NCI-H2029 (cell line): ENCODE measurements at places on chromosomes 13 and 19.

DNA sequence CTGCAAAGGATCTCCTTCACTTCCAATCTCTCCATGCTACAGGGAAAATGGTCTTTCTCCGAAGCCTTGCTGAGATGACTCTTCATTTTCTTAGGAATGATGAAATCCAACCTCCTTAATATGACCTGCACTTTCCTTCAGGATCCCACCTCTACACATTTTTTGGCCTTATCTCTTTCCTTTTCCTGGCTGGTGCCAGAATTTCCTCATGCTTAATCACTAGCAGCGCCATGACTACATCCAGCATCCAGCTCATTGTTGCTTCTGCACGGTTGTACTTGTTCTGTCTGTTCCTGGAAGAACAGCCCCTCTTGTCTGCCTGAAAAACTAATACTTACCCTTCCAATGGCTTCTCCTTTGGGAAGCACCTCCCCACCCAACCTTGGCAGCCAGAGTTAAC, 68.4 kb downstream of the TEX26 start:
- no peak for DNase-seq

DNA sequence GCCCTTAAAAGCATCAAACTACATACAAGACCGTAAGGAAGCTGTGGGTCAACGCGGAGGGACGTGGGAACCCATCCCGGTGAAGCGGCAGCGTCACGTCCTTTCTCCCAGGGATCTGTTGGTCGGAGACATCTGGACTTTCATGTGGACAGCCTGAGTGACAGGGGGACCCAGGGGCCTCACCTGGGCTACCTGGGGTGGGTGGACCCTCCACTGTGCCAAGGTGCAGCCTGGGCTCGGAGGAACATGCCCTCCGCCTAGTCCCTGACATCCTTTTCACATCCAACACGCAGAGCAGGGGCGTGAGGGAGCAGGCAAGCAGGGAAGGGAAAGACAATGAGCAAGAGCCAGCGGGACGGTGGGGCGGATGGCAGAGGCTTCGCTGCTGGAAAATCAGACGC, 13.8 kb upstream of the GARIN5A start:
- DNase-seq: no peak

DNA sequence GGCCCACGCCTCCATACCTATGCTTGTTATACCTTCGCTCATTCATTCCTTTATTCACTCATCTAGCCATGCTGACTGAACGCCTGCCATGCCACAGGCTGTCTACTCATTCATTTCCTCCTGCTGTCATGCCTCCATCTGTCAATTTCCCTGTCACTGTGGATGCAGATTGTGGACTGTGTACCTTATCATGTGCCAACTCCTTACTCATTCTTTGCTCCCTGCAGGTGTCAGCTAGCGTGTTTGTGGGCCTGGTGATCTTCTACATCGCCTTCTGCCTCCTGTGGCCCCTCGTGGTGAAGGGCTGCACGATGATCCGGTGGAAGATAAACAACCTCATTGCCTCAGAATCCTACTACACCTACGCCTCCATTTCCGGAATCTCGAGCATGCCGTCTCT, 4.1 kb upstream of the PSMD8 start:
- DNase-seq: no peak

GRCh38 chr19:3770136-3770999, 1.7 kb downstream of the RAX2 start:
- no peak for DNase-seq

GRCh38 chr13:25819856-25820530, 231.8 kb downstream of the SHISA2 start:
- peak; percentile 46 for DNase-seq

- DNase-seq: no peak
Observed at GRCh38 chr13:45209229-45209628, 8.4 kb upstream of the KCTD4 start.

DNA sequence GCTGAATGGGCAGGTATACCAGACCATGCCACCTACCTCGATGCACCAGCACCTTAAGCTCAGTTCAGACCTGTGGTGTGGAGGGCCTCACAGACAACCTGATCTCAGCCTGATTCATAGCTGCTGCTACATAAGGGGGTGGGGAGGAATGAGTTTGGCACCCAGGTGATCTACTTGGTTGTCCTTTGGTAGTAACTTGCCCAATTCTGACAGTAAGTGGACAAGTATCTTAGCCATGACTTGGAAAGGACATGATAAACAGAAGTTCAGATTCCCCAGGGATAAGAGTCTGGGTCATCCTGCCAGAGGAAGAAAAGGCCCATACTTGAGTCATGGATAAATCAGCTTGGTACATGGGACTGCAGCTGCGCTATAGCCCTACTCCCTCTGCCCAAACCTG, 28.4 kb upstream of the SOHLH2 start:
- no peak for DNase-seq

GRCh38 chr19:17097593-17098126, 22.1 kb downstream of the MYO9B start:
- no peak for DNase-seq

GRCh38 chr13:113063091-113063491, 42.5 kb upstream of the F7 start:
- DNase-seq: no peak

GRCh38 chr13:75771818-75772217, 135.7 kb downstream of the LMO7 start:
- DNase-seq: no peak

DNA sequence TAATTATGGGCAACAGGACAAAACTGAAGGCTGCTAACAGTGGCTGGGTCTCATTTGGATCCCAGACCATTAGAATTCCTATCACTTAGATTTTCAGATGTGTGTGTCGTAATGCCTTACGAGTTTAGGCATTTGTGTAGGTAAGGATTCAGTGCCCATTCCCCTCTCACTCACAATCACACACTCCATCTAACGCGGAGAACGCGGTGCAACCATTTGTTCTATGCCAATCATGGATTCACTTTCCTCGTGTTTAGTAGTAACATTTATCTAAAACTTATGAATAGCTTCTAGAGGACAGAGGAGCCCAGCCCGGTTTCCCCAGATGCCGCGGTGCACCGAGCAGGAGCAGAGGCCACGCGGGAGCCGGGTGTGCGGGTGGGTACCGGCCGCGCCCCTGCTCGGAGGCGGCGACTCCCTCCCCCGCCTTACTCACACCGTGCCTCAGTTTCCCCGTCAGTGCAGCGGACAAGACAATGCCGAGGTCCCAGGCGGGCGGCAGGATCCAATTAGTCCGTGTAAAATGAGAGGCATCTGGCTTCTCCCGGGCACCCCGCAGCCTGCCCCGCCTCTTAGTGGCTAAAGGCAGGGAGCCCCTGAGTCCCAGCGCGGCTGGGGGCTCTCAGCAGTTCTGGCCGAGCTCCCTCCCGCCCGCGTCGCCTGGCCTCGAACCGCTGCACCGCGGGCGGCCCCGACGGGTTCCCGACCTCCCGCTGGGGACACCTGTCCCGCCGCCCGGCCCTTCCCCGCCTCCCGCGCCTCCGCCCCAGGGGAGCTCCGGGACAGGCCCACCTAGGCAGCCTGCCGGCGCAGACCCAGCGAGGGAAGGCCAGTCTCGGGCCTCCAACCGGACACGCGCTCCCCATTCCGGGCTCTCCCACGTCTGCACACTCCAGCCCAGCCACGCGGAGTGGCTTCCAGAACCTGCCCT, 5.9 kb upstream of the C1QTNF9B start:
- no peak for DNase-seq

DNA sequence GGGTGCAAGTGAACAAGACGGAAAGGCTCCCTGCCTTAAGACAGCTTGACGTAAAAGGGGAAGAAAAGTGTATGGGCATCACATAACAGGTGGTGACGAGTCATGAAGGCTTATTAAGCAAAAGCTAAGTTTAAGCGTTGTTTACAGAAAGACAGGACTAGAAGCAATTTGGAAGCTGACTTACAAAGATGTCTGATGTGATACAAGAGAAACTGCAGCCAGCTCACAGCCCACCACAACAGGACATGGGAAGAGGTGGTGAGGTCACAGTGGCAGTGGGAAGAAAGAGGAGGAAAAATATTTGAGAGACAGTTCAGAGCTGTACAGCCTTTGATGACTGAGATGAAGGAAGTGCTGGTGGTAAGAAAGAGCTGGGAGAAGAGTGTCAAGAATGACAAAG, 181.6 kb downstream of the KLF12 start:
- no peak for DNase-seq

DNA sequence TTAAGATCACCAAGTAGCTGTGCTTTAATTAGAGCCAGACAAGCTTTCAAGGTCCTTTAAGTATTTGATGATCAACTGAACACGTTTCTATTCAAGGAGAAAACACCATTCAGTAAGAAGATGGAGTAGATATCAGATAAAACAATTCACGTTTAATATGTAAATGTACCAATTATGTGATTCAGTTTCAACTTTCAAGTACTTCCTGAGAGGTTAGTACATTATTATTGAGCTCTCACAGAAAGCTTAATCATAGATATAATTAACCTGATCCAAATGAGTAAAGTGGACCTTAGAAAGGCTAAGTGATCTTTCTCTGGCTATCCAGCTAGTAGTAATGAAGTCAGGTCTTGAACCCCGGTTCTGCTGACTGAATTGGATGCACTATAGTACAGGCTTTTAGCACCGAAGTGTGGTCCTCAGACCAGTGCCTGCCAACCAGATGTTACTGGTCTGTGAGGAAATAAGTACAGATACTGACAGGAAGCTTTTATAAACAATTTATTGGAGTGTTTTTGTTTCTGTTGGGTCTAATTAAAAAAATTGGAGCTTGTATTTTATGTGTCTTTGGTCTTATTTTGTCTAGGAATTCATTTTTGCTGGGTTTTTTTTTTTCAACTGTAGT, 10.2 kb downstream of the CLN5 start:
- DNase-seq: no peak

DNA sequence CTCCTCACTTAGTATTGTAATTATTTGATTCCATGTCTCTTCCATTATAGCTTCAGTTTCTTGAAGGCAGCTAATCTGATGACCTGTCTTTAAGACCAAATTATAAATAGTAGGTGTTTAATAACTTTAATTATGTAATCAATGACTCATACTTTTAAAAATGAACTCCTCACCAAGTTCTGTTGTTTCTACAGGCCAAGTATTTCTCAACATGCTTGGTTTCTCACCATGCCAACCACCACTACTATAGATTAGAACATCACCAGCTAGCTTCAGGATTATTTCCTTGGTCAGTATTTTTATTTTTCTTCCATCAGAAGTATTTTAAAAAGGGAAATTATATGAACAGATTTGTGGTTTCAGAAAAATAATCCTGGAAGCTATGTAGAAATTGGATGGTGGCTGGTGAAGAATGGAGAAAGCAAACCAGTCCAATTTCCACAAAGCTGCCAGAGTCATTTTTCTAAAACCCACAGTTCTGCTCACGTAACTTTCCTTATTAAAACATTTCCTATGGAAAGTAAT, 237.7 kb upstream of the DACH1 start:
- DNase-seq: no peak

- no peak for DNase-seq
Observed at GRCh38 chr13:21672287-21672680, 1.4 kb downstream of the FGF9 start.

- no peak for DNase-seq
Observed at GRCh38 chr13:30943881-30944280, 11.4 kb downstream of the TEX26 start.

GRCh38 chr13:101449790-101450748, 2.4 kb upstream of the ITGBL1 start:
- DNase-seq: no peak

DNA sequence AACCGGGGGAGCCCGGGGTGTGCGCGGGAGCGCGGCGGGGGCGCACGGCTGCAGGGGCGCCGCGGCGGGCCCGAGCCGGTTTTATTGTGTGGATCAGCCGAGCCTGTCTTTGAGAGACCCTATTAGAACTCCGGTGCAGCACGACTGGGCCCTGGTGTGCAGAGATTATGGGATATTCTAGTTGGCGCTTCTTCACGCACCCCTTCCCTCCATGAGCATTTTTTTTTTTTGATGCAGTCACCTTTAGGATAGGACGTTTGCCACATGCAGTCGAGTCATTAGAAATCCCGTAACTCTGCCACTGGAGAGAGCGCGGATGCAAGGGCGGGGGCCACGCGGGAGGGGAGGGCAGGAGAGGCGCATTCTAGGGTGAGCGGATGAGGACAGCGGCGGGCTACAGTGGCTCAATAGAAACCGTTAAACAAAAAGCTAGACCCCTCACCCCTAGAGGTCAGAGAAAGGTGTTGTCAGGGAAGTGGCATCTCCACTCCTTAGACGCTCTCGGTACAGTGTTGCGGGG, 3.7 kb downstream of the FGF9 start:
- DNase-seq: no peak

GRCh38 chr13:59623206-59623915, 540.4 kb downstream of the DIAPH3 start:
- no peak for DNase-seq

DNA sequence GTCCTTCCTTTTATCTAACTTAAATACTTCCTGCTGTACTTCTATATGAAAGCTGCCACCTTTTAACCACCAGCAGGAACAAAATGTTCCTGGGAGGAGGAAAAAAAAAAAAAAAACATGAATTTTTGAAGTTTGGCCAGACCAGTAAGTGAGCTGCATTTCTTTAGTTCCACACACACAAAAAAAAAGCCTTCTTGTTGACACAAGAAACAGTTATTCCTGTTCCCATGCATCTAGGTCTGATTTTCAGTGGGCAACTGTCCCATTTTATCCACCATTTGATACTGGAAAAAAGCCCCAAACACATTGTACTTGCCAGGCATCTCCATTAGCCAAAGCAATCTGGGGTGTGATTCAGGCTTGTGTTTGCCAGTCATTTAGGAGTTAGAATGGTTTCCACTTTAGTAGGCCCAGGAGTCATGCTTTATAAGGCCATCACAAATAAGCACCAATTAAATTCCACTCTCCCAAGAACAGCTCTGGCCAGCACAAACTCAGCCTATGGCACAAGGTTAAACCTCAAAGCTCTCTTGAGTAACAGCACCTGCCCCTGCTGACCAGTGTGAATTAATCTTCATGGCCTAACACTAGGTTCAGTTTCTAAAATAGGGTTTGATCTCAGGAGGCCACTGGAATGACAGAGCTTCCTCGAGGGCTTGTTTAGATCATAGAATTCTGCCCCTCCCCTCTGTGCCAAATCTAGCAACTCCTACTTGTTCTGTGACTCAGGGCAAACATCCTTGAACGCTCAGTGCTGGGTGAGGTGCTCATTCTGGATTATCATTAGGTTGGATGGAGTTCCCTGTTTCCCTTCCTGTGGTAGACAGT, 67.1 kb downstream of the NUFIP1 start:
- peak; percentile 61 for DNase-seq
